ENCODE measurements at places on chromosomes 7 and 10. TPM values are rescaled to one million over a fixed set of nuclear protein-coding genes. Genes with fewer than 3 reads are reported as not detected.

Gene CLEC2L
- 67.7 TPM for polyA plus RNA-seq

- DNase-seq, result no peak
- H3K4me3 ChIP-seq, result no peak overlapping the region
- H3K4me1 ChIP-seq, result peaks cover 7% of the 10 kb centered on the region
- no peaks in the 10 kb centered on the region for H3K36me3 ChIP-seq
- H3K27me3 ChIP-seq, result no peaks in the 10 kb centered on the region
- no peak overlapping the region for H3K27ac ChIP-seq
Measured at GRCh38 chr7:130982160-130982638, 248.2 kb upstream of the KLF14 start.

GRCh38 chr7:85090143-85090542, 96.7 kb downstream of the SEMA3D start:
- H3K4me1 ChIP-seq, result peaks cover 2% of the 10 kb centered on the region
- H3K36me3 ChIP-seq, result no peaks in the 10 kb centered on the region
- DNase-seq, result peak; percentile 52
- no peak overlapping the region for H3K27ac ChIP-seq

DNA sequence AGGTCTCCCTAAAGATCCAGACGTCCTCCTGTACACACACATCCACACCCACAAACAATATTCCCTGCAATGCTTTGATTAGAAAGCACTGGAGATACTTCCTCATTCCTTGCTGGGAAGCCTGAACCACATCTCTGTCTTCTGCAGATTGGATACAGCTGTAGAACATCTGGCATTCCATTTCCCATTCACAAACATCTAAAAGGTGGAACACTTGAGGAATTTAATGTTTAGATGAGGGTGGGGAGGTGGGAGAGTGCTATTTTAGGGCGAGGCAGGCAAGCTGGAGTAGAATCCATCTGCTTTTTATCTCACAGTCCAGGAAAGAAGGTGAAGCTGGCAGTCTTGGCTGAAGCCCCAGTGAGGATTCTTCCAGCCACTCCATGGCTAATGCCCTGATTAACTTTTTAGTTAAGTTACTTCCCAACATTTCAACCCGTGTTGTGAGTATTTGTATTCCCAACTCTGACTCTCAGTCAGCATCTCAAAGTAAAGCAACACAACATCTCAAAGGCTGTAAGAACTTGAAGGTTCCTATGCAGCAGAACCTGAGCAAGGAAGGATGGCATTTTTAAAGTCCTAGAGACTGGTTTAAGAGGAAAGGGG, 46.1 kb downstream of the CYTH3 start:
- H3K4me3 ChIP-seq, result no peak overlapping the region
- H3K4me1 ChIP-seq, result peaks cover 21% of the 10 kb centered on the region
- peak; percentile 15 for DNase-seq
- peak overlapping the region; percentile 48 for H3K27ac ChIP-seq

Data from spinal cord (tissue), 10 donors.